Ecto neural progenitor cell (in vitro differentiated cells): ENCODE measurements at places on chromosomes 7 and 10.

DNA sequence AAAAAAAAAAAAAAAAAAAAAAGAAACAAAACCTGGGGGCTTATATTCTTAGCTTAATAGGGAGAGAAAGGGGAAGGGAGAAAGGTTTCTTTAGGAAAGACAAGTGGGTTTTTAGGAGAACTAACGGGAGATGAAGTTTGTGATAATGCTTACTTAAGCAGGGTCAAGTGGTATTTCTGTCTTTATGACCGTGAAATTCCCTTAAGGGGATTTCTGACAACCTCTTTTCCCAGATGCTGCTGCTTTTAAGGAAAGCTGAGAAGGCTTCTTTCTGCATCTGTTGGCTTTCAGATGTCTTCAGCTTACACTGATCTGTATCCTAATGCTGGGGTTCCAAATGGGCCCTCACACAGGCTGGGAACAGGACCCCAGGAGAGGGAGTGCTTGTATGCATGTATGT is 42.6 kb downstream of the ADAMTS14 start:
- DNase-seq = no peak

DNA sequence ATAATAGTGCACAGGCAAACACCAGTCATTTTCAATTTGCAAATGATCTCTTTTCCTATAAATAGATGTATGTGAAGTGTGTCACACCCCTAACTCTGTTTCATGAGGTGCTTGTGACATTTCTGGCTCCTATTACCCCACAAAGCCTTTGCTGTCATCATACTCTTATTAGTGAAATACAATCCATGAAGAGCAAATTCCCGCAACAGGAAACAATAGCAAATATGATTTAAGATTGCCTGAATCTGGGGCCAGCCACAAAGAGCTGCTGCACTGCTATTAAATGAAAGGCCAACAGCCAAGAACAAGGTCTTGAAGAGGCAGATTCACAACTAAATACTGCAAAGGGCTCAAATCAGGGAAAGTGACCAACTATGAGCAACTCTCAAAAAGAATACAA is 96.3 kb upstream of the CAV2 start:
- no peak for DNase-seq

DNA sequence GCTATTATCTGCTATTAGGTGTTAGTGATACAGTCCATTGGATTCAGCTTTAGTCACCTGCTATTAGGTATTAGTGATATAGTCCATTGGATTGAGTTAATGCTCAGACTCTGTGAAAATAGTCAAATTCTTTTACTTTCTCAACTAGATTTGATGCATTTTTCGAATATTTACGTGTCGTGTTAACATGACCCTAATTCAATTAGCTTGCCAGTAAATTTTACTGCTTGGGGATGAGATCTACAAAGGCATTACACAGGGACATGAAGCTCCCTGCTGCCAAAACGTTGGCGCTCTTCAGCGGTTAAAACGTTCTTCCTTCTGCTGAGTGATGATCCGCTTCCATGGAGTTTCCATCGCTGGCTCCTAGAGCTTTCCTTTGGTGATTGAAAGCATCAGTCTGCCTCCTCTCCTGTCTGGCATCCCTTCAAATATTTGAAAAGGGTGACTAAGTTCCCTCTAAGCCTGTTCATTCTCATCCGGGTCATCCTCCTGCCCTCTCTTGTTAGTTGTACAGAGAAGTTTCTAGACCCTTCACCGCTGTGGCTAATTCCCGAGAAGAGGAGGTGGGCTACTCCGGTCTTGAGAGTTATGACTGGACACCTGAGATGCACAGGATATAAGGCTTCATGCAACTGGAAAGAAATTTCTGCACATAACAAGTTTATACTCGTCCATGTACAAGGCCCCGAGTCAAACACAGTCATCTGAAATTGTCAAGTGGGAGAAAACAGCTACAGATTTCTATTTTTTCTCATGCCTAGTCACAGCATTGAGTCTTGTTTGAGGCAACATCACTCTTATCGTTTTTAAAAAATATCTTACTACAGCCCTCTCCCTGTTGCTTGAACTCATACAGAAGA is 254.0 kb downstream of the KLF6 start:
- no peak for DNase-seq

DNA sequence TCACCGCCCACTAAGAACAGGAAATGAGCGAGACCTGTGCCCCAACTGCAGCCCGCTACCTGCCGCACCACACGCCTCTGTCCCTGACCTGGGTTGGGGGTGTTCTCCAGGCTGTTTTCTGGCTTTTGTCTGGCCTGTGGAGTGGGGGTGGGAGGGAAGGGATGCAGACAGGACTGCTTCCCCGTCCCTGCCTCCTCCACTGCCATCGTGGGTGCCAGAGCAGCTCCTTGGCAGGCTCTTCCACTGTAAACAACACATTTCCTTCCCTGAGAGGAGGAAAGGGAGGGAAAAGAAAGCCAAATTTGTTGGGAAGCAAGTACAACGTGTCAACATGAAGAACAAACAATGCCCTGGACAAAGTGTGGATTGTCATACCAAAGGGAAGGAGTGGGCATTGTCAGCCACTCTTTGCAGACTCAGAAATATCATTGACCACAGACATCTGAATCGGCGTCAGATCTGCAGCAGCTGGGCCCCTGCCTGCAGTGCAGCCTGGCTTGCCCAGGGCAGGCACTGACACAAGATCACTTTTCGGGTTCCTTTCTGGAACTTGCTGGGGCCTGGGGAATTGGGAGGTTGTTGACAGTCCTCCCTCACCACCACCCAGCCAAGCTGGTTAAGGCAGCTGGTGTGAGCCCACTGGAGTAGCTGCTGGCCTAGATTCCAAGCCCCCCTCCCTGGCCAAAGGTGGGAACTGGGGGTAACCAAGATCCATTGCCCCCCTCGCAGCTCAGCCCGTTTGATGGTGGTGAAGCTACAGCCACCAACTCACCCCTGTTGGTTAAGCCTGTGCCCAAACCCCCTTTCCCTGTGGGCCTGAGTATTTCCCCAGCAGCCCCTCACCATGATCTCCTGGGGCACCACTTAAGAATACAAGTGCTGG is 22.6 kb upstream of the TRIM8 start:
- DNase-seq = no peak
